ENCODE measurements at places on chromosomes 16 and 17.

GRCh38 chr17:73952082-73952479, 251.4 kb upstream of the RPL38 start:
- no peak for DNase-seq

- DNase-seq, result no peak
These were observed 56.8 kb downstream of the MED13 start for GRCh38 chr17:62008294-62008693.

DNA sequence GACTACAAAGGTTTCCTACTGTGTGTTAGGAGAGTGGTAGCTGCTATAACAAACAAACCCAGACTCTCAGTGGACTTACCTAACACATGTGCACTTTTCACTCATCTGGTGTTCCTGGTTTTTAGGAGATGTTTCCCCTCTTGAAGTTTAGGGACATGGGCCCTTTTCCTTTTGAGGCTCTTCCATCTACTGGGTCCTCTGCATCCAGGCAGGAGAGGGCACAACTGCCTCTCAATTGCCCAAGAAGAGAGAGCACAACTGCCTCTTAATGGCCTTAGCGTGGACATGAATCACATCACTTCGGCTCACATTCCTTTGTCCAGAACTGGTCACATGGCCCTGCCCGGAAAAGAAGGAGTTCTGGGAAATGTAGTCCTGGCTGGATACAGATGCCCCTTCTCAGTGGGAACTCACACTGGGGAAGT, 9.8 kb upstream of the TNRC6C start:
- peak; percentile 80 for DNase-seq

DNA sequence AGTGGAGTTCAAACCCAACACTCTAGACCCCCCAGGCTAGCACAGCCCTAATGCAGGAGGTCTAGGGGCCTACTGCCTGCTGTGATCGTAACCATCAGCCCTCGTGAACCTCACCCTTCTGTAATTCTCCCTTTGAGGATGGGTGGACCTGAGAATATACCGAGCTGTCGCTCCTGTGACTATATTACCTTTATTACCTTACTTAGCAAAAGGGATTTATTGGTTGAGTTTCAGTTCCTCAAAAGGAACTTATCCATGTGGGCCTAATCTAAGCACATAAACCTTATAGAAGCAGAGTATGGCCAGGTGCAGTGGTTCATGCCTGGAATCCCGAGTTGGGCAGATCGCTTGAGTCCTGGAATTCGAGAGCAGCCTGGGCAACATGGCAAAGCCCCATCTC, 19.2 kb upstream of the EMP2 start:
- DNase-seq, result no peak

- DNase-seq, result no peak
These were observed 181.8 kb upstream of the CIBAR2 start for GRCh38 chr16:85293904-85294642.

DNA sequence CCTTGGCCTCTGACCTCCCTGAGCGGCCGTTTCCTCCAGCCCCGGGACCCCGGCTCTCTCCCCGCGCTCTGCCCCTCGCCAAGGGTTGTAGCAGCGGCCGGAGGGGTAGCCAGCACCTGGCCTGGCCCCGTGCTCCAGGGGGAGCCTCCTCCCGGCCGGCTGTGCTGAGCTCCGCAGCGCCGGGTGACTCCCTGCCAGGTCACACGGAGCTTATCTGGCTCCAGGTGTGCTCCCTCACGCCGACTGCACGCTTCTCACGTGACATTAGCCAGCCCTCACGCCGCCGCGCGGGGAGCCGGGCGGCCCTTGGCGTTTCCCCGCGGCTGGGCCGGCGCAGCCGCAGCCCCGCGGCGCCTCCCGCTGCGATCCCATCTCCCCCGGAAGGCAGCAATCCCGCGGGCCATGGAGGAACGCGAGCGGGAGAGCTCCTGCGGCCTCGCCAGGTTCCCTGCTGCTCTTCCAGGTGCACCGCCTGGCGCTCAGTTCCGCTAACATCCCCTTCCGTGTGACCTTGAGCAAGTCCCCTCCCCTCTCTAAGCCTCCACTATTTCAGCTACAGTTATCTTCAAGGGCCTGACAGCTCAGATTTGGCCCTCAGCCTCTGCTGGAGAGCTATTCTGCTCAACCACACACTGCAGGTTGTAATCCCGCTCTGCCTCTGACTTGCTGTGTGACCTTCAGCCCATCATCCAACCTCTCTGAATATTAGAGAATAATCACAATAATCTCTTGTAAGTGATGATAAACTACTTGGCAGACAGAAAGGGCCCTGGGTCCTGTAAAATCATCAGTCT, 3.4 kb downstream of the MYO18A start:
- DNase-seq, result peak; percentile 59

DNA sequence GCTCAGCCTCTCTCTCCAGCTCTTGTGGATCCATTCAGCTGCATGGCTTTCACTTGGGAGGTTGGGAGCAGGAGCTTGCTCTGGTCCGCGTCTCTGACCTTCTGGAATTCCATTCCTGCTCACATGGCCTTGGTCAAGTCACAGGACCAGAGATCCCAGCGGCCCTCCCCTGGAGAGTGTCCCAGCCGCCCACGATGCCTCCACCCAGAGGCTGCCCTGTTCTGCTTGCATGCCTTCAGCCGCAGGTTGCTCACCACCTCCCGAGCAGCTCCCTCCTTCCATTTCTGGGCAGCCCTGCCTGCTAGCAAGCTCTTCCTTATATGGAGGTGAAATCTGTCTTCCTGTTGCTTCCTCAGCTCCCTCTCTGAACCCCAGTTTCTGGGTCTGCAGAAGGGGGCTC, 32.6 kb downstream of the RAI1 start:
- no peak for DNase-seq

GRCh38 chr16:26231647-26232046, 539.9 kb downstream of the HS3ST4 start:
- DNase-seq, result no peak

DNA sequence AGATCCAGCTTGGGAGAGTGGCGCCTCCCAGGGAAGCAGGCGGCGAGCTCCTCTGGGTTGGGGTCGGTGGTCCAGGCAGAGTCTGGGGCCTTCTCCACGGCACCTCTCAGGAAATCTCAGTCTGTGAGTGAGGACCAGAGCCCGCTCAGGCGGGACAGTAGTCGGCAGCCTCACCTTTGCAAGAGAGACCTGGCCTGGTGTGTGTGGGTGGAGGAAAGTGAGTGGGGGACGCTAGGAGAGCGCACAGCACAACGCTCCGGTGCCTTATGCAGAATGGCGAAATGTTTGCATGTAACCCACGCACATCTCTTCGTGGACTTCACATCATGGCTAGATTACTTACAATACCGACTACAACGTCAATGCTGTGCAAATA, 2.2 kb downstream of the AHSP start:
- DNase-seq, result no peak

- peak; percentile 68 for DNase-seq
These were observed 209.4 kb downstream of the IRX3 start for GRCh38 chr16:54077050-54077821.

DNA sequence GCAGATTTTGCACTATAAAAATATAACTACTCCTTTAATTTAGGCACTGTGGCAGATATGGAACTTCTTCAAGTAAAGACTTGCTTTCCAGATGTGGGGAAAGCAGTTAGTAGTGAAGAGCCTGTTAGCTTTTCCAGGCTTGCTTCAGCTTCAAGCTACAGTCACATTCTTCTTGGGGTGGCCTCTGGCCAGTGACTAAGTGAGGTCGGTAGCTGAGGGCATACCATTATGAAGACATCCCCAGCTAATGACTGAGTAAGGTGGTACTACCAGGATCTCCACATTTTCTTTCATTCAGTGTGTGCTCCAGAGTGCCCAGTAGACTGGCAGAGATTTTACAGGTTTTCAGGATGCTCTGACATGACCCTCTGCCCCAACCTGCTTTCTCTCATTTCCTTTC, 167.1 kb upstream of the KIF2B start:
- DNase-seq, result no peak

Measured in RKO (cell line).